ENCODE measurements at places on chromosomes 11 and 22. TPM values are rescaled to one million over a fixed set of nuclear protein-coding genes. Genes with fewer than 3 reads are reported as not detected.
A peak's percentile ranks its signal among the peaks of the same experiment; 100 is the strongest.

- no peak for DNase-seq
Measured at GRCh38 chr22:38868286-38868721, 3.7 kb downstream of the CBX6 start.

- DNase-seq, result peak; percentile 88
Measured at GRCh38 chr11:2156416-2157182, 4.4 kb downstream of the INS start.

GRCh38 chr11:68974421-68975194 is 6.2 kb downstream of the MRGPRD start:
- DNase-seq, result peak; percentile 4

GRCh38 chr11:45413156-45413858 is 127.2 kb upstream of the SYT13 start:
- no peak for DNase-seq

DNA sequence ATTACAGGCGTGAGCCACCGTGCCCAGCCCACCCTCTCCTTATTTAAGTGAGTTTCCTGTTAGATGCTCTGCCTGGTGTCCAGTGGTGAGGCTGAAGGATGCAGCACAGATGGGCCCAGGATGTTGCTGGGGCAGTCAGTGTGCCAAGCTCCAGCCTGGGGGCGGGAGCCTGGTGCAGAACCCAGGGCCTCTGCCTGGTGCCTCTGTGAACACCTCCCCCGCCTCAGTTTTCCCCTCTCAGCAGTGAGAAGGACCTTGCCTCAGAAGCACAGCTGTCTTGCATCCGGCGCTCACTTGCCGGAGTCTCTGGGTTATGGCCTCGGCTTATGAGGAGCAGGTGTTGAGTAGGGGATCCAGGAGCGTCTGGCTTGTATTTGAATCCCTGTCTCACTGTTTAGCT is 116.2 kb downstream of the KIAA1671 start:
- no peak for DNase-seq

DNA sequence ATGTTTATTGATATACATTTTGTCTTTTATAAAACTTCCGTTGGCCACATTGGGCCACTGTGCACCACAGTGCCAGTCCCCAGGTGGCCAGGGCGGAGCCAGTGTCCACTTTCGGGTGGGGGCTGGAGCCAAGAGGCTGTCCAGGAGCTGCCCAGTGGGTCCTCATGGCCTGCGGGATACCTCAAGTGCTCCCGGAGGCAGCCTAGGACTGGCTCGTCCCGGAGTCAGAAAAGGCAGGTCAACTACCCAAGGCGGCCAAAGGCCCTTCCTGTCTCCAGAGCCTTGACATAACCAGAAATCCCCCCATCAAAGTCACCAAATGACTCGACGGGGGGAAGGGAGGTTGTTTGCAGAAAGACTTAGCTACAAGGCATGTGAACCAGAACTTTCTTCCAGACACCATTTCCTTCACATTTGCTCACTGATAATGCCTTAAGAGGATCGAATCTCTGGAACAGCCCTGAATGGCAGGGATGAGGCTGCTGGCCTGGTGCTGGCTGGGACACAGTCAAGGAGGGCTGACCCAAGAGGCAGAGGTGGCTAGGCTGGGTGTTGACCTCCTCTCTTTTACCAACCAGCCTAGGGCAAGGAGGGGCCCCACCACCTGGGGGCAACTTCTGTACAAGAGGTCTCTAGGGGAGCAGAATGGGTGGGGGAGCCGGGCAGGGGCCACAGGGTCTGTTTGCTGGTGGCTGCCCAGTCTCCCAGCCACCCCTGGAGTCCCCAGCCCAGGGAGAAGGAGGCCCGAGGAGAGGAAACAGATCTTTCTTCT is 8.4 kb downstream of the MRGPRF start:
- DNase-seq, result peak; percentile 3

DNA sequence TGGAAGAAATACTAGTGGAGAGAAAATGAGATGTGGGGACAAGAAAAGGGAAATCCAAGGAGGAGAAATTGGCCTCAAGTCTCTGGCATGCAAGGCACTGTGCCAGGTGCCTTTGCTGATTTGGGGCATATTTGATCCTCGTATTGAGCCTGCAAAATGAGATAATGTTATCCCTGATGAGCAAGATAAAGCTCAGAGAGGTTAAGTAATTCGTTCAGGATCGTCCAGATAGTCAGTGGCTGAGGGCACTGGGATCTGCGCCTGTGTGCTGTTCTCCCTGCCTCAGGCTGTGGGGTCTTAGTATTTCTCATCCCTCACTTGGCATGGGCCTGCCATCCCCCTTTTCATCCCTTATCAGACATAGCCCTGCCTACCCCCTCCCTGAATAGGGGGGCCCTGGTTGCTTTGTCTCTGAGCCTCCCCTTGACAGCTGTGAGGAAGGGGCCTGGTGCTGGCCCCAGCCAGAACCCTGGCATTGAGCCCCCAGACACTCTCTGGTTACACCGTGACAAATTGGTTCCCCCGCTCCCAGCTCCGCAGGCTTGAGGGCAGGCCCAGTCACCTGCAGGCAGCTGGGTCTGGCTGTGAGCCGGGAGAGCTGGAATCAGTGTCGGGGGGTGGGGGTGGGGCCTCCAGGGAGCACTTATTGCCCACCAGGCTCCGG is 85.7 kb downstream of the NECTIN1 start:
- DNase-seq, result no peak

- peak; percentile 71 for DNase-seq
Measured at GRCh38 chr11:72589802-72590761, 84.1 kb downstream of the PDE2A start.

DNA sequence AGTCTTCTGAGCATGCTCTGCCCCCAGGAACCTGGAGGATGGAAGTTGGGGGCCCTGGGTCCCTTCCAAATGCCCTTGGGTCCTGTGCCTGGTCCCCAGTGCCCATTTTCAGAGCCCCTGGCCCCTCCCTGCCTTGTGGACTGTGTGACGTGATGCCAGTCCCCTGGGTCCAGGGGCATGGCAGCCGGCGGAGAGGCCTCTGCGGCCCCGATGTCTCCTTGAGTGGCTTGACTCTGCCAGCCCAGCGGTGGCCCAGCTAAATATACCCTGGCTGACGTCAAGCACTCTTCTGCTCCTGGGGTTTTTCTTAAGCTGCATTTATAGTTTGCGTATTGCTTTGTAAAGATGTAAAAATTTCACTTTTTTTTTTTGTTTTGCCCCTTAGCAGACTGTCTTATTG is 35.2 kb upstream of the PARVG start:
- no peak for DNase-seq

GRCh38 chr11:72144807-72145565 is 9.5 kb downstream of the FOLR3 start:
- no peak for DNase-seq

DNA sequence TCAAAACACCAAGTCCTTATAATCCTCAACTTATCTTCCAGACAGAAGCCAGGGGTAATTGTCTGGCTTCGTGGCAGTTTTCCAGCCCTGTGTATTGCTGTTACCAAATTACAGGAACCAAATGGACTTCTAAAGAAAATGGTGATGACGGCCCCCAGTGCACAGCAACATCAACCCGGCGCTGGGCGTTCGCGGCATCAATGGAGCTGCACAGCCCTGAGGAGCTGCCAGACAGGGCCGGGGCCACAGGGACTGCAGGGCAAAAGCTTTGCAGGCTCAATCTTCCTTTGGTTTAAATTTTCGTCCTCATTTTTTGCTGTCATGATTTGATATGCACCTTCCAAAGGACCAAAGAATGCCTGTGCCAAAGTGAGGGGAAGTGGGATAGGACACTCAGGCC is 292.5 kb downstream of the BRD1 start:
- no peak for DNase-seq

GRCh38 chr22:44218071-44218470 is 37.3 kb downstream of the PARVG start:
- DNase-seq, result no peak

DNA sequence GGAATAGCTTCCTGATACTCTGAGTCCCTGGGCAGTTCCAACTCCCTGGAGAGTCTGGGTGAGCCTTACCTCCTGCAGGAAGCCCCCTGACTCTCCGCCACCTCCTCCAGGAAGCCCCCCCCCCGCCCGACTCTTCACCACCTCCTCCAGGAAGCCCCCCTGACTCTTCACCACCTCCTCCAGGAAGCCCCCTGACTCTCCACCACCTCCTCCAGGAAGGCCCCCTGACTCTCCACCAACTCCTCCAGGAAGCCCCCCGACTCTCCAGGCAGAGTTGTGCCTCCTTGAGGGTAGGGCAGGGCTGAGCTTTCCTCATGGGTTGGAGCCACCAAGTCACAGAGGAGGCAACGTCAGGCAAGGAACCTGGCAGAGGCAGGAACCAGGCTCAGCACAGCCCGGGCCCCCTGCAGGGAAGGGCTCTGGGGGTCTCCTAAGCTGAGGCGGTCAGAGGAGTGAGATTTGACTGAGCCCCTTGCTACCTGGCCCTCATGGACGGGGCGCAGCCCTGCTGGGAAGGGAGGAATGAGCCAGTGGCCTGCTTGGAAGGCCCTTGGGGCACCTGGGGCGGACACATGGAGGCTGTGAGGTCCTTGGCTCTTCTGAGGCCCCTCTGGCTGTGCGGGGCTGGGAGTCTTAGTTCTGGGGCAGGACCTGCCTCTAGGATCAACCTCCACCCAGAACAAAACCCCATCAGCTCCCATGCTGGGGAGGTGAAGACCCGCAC is 18.1 kb downstream of the MRGPRG start:
- DNase-seq, result no peak

GRCh38 chr22:28819253-28820096 is 19.1 kb upstream of the XBP1 start:
- peak; percentile 71 for DNase-seq

GRCh38 chr22:29062286-29062821 is 723 bp upstream of the C22orf31 start:
- DNase-seq, result no peak

GRCh38 chr11:109306322-109306721 is 115.7 kb upstream of the C11orf87 start:
- no peak for DNase-seq

DNA sequence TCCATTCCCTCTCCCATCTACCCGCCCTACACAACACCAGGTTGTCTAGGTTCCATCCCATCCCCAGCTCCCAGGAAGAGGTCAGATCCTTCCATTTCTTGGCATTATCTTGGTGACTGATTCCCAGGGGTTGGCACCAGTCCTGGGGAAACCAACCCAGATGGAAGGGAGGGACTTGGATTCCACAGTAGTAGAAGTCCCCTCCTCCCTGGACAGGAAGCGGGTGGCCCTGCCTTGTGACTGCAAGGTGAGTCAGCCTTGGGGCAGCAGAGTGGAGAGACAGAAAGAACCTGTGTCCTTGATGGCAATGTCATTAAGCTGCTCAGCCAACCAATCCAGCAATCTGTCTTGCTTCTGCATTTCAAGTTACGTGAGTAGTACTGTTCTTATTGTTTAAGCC is 26.5 kb downstream of the SYT13 start:
- DNase-seq, result peak; percentile 53

- DNase-seq, result no peak
Measured at GRCh38 chr11:6719576-6719975, 36.4 kb upstream of the MRPL17 start.

GRCh38 chr22:39685336-39686177 is 115.0 kb downstream of the CACNA1I start:
- no peak for DNase-seq

GRCh38 chr11:130819625-130820024 is 96.7 kb downstream of the SNX19 start:
- no peak for DNase-seq

GRCh38 chr22:42587588-42588175 is 27.0 kb downstream of the POLDIP3 start:
- no peak for DNase-seq

AP2A2 gene
- total RNA-seq, result 57.8 TPM

SPON1 gene
- 73.1 TPM for total RNA-seq

GDPD4 gene
- total RNA-seq, result 0.47 TPM

CCDC83 gene
- total RNA-seq, result not detected

AIFM3 gene
- 1.3 TPM for total RNA-seq

ZNF143 gene
- total RNA-seq, result 47.1 TPM

MGAT3 gene
- total RNA-seq, result 20.0 TPM

SLC17A6 gene
- total RNA-seq, result not detected

MS4A14 gene
- total RNA-seq, result not detected

ACTN3 gene
- not detected for total RNA-seq

SCT gene
- total RNA-seq, result not detected

Data from hepatocyte (in vitro differentiated cells).